Left lung (tissue), 14 donors: ENCODE measurements at places on chromosomes 2 and 18. TPM values are rescaled to one million over a fixed set of nuclear protein-coding genes. Genes with fewer than 3 reads are reported as not detected.

The RAB17 gene
- total RNA-seq, result 35.5 TPM

The SPEG gene
- 7.3 TPM for total RNA-seq

The ANKRD30B gene
- not detected for total RNA-seq

The MC5R gene
- total RNA-seq, result not detected

The CHCHD5 gene
- 26.8 TPM for total RNA-seq

The PAIP2B gene
- total RNA-seq, result 5.9 TPM

The XIRP2 gene
- total RNA-seq, result 0.08 TPM

The GCG gene
- not detected for total RNA-seq

DNA sequence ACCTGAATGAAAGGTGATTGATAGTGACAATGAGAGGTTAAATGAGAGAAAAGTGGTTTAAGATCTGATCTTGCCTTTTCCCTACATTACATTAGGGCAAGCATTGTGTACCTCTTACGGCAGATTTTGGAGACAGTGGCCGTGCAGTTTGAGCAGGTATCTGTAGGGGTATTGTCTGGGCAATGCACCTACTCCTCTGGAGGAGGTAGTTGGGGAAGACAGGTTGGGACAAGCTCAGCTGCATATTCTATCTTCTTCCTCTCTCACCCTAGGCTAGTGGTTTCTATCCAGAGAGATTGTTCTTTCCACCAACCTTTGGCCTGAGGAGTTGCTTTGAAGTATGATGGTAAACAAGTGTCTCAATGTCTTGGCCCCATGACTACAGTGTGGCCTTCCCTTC is 323.2 kb downstream of the CYP26B1 start:
- DNase-seq, result no peak

DNA sequence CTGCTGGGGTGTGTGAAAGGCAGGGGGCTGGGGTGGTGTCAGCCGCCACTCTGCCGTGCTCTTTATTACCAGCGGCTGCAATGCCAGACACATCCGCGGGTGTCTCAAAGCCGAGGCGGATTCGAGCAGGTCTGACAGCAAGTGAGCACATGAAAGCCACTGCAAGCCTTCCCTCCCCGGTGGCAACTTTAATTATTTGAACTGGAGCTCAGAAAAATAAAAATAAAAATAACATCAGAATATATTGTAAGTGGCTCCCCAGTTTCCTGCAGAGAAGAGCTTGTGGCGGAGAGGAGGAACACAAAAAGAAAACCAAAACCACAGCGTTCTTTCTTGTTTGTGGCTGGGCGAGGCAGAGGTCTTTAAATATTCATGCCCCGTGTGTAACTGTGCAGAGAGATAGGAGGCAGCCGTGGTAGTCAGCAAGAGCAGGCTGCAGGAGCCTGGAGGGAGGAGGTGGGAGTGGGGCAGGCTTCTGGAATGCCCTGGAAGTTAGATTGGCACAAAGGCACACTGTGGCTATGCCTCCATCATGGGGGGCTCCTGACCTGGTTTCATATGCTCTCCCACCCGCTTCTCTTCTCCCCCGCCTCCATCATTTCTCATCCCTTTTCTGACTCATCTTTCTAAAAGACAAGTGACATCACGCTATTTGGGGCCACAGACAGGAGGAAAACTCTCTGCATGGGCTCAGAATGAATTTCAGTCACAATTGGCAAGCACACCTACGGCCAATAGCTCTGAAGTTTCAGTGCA is 199.8 kb downstream of the CLIP4 start:
- no peak for DNase-seq

DNA sequence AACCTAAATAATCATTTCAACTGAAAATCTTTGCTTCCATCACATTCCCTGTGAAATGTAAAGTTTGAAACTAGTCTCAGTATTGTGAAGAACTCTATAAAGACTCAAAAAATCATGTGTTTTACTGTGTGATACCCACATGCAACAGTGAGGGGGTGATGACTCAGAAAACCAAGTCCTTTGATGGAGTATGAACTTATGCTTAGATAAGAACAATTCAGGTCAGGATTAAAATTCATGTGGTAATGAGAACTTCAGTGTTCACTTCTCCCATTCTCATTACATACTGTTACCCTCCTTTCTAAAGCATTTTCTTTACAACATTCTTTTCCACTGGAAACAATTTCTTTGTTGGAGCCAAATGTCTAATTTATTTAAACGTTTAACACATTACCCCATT is 360.2 kb downstream of the FSIP2 start:
- no peak for DNase-seq

DNA sequence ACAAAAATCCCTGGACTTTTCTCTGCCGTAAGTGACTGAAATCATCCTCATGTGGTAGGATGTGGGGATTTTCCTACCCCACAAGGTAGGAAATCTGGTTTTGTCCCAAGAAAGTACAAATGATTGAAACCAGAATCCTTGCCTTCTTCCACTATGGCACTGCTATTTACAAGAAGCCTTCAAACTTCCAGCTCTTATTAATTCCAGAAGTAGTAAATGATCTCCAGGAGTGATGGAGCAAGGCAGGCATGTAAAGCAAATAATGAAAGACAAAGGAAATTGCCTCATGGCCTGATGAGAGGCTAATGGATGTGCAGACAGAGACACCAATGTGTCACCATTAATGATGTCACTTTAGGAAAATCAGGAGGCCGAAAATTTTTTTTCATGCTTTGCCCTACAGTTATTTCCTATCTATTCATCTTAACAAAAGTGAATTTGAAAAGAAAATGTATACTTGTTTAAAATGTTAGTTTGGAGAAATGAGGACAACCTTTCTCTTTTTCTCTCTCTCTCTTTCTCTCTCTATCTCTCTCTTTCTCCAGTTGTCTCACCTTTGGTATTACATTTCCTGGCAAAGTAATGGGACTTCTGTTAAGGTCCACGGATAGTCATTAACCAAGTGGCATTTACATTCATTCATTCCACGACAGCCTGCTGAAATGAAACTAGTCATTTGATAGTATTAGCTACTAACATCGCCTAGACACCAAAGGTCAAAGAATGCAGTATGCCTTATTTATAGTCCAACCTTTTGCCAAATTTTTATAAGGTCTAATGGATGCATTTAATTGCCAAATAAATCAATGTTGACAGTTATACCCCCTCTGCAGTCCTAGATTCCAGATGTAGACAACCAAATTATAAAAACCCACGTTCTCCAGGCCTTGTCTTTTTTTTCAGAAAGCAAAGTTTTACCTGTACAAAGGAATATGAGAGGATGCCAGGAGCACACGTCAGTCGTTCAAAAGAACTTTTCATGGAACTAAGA is 5.0 kb upstream of the EVA1A start:
- DNase-seq, result no peak

DNA sequence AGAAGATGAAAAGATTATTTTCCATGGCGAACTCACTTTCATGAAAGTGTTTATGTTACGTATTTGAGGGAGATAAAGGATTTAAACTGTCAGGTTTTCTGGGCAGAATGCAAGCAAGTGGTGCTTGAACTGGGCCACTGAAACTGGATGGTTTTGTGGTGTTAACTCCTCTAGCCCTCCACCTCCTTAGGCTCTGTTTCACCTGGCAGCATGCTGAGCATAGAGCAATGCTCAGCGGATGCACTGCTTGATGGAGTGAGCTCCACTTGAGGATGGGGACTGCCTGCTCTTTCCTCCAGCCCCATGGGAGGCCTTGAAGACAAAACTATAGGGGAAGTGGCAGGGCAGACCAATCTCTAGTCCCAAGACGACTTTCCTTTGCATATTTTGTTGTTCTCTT is 345.8 kb downstream of the TDRD15 start:
- DNase-seq, result no peak

GRCh38 chr2:157438863-157439823 is 4.7 kb downstream of the CYTIP start:
- no peak for DNase-seq

DNA sequence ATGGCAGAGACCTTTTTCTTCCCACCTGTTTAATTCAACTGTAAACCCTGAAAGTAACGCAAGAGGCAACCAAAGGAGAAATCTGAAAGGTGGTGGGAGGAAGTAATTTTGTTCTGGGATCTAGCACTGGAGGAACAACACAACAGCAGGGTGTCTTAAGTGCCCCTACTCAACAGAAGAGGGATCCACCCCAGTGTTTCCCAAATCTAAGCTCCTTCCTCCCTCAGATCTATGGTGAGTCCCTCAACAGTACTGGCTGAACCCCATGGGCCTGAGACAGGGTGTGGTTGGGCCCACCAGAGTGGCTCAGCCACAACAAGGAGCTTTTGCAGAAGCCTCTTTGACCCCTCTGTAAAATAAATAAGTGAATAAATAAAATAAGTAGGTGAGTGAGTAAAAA is 790.3 kb downstream of the ERBB4 start:
- no peak for DNase-seq

- peak; percentile 59 for DNase-seq
These were observed 10.0 kb upstream of the CELF4 start for GRCh38 chr18:37575646-37576045.

DNA sequence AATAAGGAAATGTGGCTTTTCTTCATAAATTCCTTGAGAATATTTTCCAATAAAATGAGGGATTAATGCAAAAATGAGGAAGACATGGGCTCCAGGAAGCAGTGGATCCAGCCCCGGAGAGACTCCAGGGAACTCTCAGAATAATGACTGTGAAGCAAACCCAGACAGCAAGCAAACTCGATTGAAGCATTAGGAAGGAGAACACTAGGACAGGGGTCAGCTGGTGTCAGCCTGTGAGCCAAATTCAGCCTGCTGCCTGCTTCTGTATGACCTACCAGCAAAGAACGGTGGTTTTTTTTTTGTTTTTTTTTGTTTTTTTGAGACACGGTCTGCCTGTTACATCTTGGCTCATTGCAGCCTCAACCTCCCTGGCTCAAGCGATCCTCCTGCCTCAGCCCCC is 274.3 kb upstream of the FBXO11 start:
- DNase-seq, result no peak

DNA sequence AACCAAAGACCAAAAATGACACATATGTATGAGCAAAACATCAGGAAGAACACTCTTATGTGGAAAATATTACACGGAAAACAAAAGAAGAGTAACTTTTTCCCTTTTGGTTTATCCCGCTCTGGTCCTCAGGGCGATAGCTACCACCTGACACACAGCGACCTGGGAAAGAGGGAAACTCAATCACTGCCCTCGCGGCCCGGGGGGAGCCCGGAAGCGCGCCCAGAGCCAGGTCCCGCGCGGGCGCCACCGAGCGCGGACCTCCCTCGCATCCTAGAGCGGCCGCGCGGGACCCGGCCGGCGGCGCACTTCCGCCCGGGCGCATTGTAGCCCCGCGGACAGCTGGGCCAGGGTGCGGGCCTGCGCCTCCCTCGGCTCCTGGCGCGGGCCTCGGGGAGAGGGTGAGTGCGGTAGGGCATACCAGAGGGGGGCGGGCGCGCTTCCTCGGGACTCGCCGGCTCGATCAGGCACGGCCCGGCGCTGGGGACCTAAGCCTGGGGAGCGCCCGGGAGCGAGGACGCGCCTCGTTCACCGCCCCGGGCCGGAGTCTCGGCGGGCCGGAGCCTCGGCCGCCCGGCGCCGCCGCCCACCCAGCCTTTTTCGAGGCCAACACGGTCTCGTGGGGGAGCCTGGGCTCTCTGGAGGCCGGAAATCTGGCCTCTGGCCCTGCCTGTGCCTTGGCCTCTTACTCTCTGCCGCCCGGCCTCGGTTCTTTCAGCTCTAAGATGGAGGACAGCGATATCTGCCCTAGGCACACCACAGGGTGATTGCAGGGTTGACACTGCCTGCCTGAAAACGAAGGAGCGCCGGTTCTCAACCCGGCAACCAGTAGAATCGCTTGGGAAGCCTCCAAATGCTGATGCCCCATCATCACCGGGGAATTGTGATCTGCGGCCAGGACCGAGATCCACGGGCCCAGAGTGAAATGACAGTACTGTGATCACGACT is at the start of gene ELAC1:
ELAC1 (plus strand) TSS at position 327 of the 948 bp plus-strand sequence. CDS start 6,365 bp downstream, outside the sequence.
- peak; percentile 95 for DNase-seq

- DNase-seq, result no peak
These were observed 152.8 kb upstream of the STK17B start for GRCh38 chr2:196324211-196324610.

DNA sequence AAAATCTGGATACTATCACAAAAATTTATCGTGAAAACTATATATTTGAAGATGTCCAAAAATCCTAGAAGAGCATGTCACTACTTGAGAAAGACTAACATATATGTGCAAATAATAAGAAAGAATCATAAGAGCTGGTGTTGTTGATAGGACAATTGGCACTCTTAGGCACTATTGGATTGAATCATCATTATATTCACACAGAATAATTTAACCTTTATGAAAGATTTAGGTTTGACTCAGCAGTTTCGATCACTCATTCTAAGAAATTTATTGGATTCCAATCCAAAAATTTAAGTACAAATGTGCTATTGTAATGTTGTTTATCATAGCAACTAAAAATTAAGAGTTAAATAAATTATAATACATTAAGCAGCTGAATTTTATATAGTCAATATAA is 503.6 kb downstream of the SPAG16 start:
- DNase-seq, result no peak

DNA sequence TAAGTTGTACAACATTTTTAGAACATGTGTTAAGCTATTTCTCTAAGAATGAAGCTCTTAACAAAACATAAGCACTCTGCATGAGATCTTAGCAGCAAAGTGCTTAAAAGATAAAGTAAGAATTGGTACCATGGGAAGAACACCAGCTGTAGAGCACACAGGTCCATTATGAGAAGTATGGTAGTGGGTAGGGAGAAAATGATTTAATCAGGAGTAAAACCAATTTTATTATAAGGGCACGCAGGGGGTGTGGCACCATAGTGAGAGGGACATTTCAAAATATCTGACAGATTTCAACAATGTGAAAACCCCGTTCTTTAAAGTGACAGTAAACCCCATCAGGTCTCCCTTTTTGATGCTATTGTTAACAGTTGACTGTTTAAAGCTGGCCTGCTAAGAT is 492.9 kb downstream of the ARHGAP15 start:
- no peak for DNase-seq
